ENCODE measurements at places on chromosomes 2 and 18.

DNA sequence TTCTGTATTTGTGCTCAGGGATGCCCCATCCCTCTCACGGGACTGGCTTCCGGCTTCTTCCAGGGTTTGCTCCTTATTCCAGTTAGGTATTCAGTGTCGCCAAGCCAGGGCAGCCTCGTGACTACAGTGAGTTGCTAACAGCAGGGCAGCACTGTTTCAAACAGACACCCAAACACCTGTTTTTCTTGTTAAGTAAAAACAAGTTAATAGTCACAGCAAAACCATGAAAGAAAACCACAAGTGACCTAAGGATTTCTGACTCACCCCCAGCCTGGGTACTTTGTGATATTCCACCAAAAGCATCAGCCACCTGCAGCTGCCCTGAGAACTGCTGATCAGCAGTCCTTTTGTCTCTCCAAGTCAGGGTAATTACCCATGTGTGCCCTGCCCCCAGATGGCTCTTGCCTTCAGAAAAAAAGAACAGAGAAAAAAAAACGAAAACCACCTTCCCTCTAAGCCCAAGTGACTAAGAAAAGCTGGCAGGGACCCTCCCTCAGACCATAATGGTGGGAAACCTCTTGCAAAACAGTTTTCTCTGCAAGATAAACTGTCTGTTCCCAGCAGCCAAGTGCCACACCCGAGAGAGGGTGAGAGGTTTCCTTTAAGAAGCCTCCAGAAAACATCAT is 178.2 kb downstream of the ANAPC1 start:
- peak; percentile 73 for DNase-seq

DNA sequence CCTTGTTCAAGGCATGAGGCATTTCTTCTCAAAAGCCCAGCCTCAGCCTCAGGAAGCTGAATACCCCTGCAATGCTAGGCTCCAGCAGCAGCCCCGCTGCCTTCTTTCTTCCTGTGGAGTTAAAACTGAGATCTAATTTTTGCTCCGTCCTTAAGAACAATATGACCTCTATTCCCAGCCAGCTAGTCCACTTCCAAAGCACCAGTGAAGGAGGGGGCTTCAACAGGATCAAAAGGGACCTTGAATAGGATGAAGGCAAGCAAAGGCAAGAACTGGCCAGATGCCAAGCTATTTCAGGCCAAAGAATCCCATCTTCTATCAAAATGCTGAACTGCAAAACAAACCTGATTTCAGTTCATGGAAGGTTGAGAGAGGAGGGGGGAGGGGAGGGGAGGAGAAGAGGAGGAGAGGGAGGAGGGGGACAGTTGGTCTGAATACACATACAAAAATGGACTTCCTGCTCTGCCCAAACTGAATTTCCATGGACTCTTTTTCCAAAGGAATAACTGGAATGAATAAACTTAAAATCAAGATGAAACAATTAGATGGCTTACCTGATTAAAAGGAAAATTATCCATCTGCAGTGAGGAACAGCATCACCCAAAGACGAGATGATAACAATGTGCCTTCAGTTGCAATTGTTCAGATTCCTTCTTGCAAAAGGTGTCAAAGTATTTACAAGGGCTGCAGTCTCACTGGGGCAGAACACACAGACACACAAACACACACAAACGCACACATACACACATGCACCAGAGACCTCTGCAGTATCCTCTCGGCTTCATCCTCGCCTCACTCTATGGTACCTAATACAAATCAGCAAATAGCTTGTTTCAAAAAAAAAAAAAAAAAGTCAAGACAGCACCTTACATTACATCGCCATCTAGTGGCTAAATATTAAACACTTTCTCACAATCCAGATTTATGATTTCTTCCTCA is at the start of gene SCN1A:
Gene SCN1A (minus strand): TSS at position 804 of the 939 bp plus-strand sequence. CDS start 54,399 bp downstream, outside the sequence.
- no peak for DNase-seq

GRCh38 chr2:173831312-173832229 is 133.6 kb downstream of the SP3 start:
- no peak for DNase-seq

- no peak for DNase-seq
Measured at GRCh38 chr2:219661197-219661954, 33.9 kb downstream of the SLC4A3 start.

DNA sequence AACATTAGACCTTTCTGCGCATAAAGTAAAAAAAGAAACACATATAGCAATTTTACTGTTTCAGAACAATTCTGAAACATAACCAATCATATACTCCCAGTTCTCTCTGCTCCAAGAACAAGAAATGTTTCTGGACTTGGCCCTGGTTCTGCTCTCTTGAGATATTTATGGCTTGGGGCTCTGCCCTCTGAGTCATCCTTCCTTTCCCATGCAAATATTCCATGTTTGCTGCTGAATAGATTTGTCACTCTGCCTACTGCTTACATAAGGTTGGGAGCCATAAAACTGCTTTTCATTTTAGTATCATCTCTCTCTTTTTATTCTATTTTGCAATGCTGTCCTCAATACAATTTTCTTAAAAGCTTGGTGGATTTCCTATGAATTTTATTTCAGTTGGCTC is 499.6 kb upstream of the ACVR2A start:
- DNase-seq = no peak

GRCh38 chr18:34647251-34647650 is 62.8 kb upstream of the DTNA start:
- no peak for DNase-seq

GRCh38 chr2:210956101-210956500 is 399.7 kb downstream of the CPS1 start:
- DNase-seq = no peak

GRCh38 chr2:55163274-55163721 is 68.8 kb downstream of the CLHC1 start:
- DNase-seq = no peak

DNA sequence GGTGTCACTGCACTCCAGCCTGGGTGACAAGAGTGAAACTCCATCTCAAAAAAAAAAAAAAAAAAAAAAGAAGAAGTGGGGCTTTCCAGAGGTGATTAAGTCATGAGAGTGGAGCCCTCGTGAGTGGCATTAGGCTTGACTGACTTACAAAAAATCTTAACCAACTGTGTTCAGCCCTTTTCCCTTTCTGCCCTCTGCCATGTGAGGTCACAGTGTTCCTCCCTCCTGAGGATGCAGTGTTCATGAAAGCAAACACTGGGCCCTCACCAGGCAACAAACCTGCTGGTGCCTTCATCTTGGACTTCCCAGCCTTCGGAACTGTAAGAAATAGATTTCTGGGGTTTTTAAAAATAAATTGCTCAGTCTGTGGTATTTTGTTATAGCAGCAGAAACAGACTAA is 37.0 kb upstream of the METTL21A start:
- DNase-seq = no peak

DNA sequence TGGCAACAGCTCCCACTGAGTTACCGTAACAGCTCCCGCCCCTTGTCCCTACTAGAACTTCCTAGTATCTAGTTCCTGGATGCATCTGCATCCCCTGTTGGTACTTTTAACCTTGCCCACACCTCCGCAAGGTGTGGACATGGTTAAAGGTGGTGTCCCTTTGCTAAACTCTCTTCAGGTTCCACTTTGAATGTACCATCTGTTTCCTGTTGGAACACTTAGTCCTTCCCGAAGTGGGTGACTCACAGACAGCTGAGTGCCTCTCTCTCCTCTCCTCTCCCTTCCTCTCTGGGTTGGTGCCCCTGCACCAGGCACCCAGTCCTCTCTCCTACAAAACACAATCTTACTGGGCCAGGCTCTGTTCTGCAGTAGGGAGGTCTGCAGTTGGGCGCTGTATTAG is 19.6 kb upstream of the REL start:
- no peak for DNase-seq

GRCh38 chr2:121790276-121790956 is 35.0 kb downstream of the TSN start:
- DNase-seq = no peak

GRCh38 chr2:136135921-136136906 is 18.3 kb upstream of the CXCR4 start:
- DNase-seq = peak; percentile 75

DNA sequence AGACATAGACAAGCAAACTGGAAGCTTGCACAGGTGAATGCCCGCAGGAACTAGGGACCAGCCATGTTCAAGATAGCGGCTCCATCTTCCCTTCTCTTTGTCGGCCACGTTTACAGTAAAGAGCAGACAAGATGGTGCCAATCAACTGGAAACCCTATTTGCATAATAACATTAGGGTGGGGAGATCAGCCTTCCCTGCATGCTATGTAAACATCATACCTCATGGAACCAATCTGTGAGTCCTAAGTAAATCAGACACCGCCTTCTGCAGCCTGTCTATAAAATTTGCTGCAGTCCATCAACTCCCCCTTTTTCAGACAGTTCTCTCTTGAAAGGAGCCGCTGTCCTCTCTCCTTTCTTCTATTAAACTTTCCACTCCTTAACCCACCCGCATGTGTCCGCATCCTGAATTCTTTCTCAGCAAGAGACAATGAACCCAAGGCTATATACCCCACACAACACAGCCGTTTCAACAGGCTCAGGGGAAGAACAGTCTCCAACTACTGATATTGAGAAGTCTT is 384.4 kb downstream of the EIPR1 start:
- no peak for DNase-seq

DNA sequence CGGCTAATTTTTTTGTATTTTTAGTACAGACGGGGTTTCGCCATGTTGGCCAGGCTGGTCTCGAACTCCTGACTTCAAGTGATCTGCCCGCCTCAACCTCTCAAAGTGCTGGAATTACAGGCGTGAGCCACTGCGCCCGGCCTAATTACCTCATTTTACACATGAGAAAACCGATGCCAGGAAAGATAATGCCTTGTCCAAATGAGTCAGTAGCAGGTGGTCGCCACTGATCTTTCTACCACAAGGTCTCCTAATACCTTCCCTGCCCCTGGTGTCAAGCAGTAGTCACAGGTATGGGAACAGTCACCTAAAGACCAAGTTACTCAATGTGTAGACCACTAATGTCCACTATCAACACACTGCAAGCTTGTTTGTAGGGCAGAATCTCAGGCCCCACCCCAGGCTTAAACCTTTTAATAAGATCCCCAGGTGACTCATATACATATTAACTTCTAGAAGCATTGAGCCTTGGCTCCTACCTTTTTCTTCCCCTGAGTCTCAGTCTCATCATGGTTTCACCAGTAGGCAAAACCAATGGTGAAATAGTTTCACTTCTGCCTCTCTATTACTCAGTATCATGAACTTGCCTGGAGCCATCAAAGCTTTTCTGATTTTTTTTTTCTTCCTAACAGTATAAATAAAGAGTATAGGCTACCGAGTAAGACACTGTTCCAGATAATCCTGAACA is 6.9 kb upstream of the EPB41L5 start:
- DNase-seq = no peak

GRCh38 chr2:217095511-217096205 is 235.8 kb upstream of the TNP1 start:
- no peak for DNase-seq

- no peak for DNase-seq
Measured at GRCh38 chr2:240399419-240400324, 35.8 kb upstream of the GPC1 start.

DNA sequence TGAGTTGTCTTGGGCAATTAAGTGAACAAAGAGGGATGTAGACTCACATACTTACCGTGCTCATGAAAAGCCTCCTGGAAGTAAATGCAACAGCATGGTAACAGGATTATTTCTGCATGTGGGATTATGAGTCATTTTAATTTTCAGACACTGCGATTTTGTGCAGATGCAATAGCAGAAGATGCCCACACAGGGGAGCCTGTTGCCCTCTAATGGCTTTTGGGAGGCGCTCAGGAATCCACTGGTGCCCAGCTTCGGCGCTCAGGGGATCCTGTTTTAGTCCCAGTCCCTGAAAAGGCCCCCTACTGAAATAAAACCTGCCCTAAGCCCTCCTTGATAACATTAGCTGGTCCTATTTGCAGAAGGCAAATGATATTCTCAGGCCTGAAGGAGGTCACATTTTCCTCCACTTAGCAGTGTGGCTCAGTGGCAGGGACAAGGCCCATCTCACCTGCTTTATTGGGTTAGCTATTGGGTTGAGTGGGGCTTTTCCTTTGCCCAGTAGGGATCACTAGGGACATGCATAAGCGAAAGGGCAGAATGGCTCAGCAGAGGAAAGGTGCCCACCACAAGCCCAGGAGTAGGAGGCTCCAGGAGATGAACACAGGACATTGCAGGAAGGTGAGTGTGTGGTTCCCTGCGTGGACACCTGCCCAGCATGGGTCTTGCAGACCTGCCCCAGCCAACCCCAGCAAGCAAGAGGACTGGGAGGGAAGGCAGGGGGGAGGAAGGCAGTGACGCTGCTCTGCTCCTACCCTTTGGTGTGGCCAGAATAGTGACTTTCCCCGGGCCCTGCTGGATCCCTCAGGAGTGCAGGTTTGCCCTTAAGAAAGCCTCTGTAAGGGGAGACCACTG is 26.5 kb upstream of the KCNS3 start:
- peak; percentile 23 for DNase-seq

DNA sequence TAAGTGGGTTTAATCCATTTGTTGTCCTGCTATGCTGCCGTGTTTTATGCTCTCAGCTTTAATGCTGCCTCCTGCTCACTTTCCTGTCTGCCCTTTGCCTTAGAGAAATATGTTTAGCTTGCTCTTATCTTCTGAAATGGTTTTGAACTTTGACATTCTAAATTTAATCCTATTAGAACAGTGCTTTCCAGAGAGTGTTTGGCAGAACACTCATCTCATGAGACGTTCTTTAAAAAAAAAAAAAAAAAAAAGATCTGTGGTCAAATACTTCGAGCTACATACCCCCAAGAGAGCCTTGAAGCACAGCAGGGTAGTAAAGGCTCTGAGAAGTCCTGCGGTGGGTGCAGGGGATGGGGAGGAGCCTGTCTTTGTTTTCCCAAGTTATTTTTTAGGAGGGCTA is 161.3 kb downstream of the SPP2 start:
- no peak for DNase-seq

DNA sequence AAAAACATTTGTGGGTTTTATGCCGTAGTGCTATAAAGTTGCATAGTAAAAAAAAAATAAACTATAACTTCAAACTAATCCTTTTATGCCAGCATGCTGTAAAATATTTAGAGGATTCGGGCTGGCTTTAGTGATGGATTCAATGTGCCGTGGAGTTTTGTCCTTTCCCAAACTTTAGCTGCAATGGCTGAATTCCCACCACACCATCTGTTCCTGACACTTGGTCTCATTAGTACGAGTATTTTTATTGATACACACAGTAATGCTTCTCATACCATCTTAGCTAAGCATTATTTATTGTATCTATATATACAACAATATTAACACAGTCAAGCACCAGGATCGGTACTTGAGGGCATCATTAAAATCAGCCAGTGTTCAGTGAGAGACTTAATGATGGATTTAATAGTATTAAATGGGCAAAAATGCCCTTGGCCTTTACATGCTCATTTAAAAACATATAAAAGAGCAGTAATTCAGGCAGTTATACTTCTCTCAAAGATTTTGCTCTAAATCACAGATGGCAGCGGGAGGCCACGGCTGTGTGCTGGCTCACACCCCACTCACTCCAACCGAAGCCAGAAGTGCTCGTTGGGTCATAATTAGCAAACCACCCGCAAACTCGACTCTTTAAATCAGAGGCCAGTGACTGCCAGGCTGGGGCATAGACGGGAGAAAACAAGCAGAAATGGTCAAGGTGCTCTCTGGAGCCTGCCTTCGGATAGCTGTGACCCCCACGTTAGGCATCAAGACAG is 297.0 kb upstream of the REV1 start:
- DNase-seq = no peak

- DNase-seq = no peak
Measured at GRCh38 chr18:67778016-67778415, 261.5 kb upstream of the DSEL start.
